Esophagus muscularis mucosa (tissue), 4 donors: ENCODE measurements at places on chromosomes 7 and 10. TPM values are rescaled to one million over a fixed set of nuclear protein-coding genes. Genes with fewer than 3 reads are reported as not detected.
A peak's percentile ranks its signal among the peaks of the same experiment; 100 is the strongest.

DNA sequence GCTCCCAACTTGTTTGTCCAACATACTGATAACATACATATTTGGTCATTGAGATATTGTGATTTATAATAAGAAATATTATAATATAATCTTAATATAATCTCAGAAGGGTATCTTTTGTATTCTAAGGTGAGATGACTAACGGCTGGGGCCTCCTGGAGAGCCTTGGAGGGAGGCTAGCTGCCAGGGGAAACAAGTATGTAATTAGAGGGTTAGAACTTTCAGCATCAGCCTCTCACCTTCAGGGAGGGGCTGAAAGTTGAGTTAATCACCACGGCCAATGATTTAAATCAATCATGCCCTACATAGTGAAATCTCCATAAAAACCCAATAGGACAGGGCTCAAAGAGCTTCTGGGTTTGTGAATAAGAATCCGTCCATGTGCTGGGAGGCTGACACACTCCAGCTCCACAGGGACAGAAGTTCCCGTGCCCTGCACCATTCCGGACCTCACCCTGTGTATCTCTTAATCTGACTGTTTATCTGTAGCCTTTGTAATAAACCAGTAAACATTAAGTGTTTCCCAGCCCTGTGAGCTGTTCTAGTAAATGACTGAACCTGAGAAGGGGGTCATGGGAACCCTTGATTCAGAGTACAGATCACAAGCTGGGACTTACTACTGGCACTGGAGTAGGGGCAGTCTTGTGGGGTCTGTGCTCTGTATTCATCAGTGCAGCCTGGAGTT, 86.3 kb upstream of the STEAP1B start:
- DNase-seq, result no peak
- no peaks in the 10 kb centered on the region for H3K27me3 ChIP-seq
- no peak overlapping the region for H3K4me3 ChIP-seq
- H3K36me3 ChIP-seq, result no peaks in the 10 kb centered on the region
- no peak overlapping the region for H3K27ac ChIP-seq

DNA sequence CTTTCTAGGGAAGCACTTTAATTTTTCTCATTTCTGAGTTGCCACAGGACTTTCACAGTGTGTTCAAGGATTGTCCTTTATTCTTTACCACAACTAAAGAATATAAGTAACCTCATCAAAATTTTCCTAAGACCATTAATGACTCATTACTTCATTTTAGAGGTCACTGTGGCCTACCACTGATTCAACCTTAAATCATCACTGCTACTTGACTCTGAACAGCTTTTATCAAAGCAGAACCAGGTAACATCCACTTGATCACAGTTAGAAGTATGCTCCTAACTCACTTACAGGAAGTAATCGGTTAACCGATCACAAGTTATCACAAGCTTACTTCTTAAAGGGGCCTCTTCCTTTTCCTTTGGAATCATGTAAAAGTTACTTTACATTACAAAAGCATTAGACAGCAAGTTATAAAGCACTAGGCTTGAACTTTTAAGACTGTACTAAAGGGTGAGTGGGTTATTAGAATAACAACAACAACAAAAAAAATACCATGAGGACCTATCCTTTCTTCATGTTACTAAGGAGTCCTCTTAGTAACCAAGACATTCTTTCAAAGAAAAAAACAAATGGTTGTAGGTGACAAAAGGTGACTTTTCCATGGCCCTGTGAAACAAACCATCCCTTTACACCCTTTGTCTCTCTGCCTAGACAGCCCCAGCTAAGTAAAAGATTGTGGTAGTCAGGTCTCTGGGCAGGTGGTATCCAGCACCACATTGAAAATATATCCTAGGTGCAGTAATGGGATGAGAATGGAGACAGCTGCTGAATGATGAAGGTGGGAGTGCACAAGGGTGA, 40.0 kb upstream of the PDK4 start:
- peaks cover 4% of the 10 kb centered on the region for H3K4me1 ChIP-seq
- no peak for DNase-seq
- H3K4me3 ChIP-seq, result no peak overlapping the region
- no peaks in the 10 kb centered on the region for H3K27me3 ChIP-seq

CALD1 gene
- total RNA-seq, result 3,138 TPM

DNA sequence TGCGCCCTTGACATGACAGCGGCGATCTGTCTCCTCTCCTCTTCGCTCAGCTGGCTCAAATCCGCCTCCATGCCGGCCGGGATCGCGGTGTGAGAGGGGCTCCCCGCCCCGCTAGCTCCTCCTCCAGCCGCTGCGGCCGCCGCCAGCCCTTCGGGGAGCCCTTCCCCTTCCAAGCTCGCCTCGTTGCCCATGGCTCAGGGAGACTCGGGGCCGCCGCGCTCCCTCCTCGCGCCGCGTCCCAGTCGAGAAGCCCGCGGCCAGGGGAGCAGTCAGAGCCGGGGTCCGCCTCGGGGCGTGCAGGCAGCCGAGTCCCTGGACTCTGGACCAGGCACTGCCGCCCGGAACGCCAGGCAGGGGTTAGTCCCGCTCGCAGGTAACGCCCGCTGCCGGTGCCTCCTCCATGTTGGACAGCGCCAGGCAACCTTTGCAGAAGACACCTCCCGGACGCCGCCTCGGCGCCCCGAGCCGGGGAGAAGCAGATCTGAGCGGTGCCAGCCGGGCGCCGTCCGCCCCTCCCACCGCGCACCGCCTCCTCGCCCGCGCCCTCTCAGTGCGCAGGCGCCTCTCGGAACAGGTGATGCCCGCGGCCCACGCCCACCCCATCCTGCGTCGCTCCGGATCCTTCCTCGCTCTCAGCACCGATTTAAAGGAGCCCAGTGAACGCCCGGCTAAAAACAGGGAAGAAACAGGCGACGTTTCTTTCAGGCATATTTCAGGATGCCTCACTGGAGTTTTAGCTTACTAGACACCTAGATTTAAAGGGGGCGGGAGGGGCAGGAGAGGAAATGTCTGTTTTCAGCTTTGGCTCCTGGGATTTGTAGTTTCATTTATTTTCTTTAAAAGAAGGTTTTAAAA, at the start of gene PCLO:
Gene PCLO (minus strand): TSS at position 483 of the 855 bp plus-strand sequence. CDS start 292 bp downstream, at position 191.
- no peaks in the 10 kb centered on the region for H3K27me3 ChIP-seq
- peak within 1 kb of the TSS; percentile 68 for H3K4me3 ChIP-seq
- no peak for DNase-seq
- H3K27ac ChIP-seq, result peak within 1 kb of the TSS; percentile 75
